Stimulated activated CD4-positive, alpha-beta T cell treated with anti-CD3 and anti-CD28 coated beads, Interleukin-2, amount 100 ng/mL, for 24 hours (primary cell): ENCODE measurements at places on chromosomes 4 and X.

DNA sequence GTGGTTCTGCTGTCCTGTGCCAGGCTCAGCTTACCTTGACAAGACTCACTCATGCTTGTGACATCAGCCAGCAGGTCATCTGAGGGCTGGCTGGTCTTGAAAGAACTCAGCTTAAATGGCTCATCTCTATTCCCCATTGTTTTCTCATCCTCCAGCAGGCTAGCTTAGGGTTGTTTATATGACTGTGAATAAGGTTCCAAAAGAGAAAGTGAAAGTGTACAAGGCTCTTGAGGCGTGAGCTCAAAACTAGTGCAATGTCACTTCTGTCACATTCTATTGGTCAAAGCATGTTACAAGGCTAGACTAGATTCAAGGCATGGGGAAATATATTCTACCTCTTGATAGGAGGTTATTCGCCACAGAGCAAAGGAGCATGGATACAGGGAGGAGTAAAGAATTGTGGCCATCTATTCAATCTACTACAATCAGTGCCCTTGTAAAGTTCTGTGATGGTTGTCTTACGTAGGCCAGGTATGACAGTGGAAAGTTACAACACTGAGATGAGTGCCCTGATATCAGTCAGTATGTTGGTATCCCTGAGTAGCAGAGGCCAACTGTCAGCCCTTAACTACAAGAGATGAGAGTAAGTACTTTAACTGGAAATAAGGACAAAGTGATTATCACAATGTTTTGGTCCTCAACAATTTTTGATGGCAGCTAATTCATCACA, 19.8 kb upstream of the TMLHE start:
- DNase-seq: no peak

DNA sequence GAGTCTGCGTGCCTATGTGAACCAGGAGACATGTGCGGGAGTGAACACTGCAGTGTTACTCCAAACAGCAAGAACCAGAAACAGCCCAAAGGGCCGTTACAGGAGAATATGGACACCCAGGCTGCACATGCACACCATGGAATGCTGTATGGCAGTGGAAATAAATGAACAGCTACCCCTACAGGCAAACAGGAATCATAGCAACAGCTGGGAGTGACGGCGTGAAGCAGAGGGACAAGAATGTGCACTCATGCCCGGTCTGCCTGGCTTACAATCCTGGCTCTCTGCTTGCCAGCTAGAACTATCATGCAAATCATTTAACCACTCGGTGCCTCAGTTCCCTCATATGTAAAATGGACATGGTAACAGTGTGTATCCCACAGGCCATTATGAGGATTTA, 16.6 kb downstream of the GPKOW start:
- no peak for DNase-seq

GRCh38 chr4:56197387-56197786, 189.9 kb downstream of the AASDH start:
- no peak for DNase-seq

GRCh38 chr4:80592950-80593349, 257.4 kb downstream of the CFAP299 start:
- no peak for DNase-seq

DNA sequence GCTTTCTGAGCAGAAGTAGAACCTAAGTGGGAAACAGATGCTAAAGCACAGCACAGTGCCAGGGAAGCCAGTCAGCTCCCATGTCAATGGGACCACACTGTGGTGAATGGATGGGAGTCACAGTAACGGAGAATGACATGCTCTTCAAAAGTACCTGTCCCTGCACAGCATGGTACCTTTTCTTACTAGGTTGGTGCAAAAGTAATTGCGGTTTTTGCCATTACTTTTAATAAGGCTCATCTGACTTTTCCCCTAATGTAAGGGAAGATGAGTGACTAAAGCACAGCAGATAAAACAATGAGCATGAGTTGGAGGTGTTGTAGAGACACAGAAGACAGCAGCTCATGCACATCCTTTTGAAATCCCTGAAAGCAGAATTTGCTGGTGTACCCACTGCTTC, 62.3 kb downstream of the CCNG2 start:
- no peak for DNase-seq

DNA sequence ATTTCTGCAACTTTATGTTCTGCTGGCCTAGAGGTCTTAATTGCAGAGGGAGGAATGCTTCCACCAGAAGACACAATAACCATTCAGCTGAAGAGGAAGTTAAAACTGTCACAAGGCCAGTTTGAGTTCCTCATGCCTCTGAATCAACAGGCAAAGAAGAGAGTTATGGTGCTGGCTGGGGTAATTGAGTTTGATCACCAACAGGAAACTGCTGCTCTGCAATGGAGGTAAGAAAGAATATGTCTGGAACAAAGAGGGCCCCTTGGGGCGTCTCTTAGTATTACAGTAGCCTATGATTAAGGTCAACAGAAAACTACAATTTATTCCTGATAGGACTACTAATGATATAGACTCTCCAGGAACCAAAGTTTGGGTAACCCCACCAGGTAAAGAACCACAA, 744.0 kb downstream of the FSTL5 start:
- DNase-seq: no peak

DNA sequence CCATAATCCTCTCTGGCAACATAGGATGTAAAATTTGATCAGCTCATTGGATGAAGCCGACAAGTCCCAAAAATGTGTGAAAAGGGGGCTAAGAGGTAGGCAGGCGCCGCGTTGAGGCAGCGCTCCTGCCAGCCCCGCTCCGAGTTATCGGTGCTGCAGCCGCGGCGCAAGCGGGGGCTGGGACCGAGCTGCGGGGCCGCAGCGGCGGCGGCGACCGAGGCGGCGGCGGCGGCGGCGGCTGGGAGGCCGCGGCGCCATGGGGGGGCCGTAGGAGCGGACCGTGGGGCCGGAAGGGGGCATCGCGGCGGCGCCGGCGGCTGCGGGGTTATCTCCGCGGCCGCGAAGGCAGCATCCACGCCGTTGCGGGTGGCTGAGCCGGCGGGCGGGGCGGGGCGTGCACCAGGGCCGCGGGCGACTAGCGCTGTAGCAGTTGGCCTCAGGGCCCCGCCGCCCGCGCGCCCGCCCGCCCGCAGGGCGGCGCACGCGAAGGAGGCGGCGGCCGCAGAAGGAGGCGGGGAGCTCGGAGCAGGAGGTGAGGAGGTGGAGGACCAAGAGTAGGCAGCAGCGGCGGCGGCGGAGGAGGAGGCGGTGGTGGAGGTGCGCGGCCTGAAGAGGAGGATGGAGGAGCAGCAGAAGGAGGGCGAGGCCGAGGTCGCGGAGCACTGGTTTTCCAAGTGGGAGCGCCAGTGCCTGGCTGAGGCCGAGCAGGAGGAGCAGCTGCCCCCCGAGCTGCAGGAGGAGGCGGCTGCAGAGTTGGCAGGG, 126.0 kb upstream of the CXorf66 start:
- DNase-seq: no peak

- DNase-seq: no peak
Observed at GRCh38 chr4:85776096-85776495, 301.1 kb downstream of the ARHGAP24 start.

DNA sequence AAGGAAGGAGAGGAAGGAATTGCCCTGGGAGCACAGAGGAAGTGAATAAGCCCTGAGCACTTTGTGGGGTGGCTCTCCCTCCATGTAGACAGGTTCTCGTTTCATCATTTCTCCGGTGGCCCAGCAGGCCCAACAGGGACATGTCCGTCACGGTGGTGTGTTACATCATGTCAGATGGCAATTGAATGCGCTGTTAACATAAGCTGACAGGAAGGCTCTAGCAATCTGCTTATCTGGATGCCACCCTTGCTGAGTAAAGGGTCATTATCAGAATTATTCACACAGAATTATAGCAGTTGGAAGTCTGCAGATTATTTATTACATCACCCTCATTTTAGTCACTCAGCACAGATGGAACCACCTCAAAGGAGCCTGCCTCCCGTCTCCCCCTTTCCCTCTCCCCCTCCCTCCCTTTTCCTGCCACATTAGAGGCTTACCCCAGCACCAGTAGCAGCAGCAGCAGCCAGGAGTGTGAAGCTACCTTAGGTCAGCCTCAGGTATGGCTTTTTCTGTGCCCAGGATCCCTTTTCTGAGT, 124.3 kb upstream of the TRIM2 start:
- DNase-seq: no peak

- no peak for DNase-seq
Observed at GRCh38 chrX:155434906-155435743, 23.3 kb downstream of the F8A3 start.

DNA sequence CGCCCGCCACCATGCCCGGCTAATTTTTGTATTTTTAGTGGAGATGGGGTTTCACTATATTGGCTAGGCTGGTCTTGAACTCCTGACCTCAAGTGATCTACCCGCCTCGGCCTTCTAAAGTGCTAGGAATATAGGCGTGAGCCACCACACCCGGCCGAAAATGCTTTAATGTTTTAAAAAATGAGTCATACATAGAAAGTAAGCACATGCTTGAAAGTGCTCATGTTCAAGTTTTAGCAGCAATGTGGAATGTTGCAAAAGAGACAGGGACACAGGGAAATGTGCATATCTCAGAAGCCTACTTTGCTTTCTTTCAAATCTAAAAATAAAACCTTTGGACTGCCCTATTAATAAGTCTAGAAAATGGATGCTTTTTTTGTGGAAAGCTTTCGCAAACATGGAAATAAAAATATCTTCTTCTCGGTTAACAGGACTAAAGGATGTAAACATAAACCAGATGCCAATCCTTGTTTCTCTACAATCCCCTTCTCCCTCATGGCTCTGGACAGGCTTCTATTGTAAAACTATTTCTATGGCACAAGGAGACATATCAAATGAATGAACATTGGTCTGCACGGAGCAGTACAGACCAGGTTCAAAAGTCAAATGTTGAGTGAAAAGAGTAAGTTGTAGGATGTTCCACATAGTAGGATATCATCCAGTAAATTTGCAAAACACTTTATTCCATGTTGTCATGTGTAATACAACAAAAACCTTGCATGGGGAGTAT, 15.0 kb downstream of the MECP2 start:
- DNase-seq: no peak

DNA sequence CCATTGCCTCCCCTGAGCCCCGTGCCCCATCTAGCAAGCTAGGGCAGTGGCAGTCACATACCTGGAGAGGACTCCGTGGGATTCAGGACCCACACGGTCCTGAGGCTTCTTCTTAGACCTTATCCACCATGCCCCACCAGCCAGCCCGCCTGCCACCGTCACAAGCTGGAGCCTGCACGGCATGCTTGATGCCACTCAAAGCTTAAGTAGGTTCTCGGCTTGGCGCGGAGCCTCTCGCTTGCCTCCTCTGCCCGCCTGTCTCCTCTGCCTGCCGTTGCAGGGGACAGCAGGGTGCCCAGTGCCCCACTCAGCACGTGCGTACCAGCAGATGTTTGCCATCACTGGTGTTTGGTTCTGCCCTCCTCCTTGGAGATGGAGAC, 14.1 kb downstream of the PSAPL1 start:
- DNase-seq: no peak

DNA sequence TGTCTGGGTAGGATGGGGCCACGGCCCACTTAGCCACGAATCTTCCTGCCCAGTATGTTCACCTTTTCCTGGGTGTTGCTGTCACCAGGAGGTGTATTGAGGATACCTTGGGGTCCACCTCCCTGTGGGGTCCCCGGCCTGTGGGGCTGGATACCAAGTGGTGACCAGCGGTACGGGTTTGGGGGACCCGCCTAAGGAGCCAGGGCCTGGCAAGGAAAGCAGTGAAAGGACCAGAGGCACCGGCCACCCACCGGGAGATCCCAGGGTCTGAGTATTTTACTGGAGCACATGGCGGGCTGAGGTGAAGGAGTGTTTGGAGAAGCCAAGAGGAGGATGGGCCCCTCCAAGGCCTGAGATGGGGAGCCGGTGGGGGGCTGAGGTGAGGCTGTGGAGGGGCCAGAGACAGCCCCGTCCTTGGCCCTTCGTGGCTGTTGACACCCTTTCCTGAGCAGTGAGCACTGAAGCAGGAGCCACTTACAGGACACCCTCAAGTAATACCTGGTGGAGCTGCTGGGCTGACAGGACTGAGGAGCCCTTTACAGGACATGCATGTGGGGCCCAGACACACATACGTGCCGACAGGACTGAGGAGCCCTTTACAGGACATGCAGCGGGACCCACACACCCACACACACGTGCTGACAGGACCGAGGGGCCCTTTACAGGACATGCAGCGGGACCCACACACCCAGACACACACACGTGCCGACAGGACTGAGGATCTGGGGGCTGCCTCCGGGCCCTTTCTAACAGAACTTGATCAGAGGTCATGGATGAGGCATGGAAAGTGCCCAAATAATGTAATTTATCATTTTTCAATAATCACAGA, 38.4 kb downstream of the TMEM271 start:
- no peak for DNase-seq

DNA sequence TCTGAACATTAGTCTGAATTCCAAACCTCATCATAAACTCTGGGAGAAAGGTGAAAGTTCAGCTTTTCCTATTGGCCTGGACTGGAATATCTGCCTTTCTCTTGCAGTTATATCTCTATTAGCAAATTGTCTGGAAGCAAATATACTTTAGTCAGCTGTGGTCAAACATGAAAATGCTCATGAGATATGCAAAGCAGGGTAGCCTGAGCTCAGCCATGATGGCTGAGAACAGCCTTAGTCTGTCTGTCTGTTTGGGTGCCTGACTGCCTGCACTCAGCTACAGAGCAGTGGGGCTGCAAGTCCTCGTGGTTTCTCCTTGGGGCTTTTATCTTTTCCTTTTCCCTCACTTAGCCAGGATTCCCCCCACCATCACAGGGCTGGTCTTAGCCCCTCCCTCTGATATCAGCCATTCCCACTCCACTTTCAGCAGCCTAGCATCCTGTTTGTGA, 19.5 kb upstream of the PGRMC2 start:
- no peak for DNase-seq

DNA sequence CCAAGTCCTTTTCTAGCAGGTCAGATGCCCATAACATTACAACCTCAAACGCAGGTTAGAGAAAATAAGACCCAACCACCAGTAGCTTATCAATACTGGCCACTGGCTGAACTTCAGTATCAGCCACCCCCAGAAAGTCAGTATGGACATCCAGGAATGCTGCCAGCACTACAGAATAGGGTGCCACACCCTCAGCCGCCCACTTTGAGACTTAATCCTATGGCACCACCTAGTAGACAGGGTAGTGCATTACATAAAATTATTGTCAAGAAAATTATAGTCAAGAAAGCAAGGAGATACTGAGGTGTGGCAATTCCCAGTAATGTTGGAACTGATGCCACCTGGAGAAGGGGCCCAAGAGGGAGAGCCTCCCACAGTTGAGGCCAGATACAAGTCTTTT, 19.9 kb upstream of the TRIM61 start:
- DNase-seq: no peak
